ENCODE measurements at places on chromosomes 1 and 21.

- no peak for DNase-seq
These were observed 18.3 kb downstream of the SPSB1 start for GRCh38 chr1:9311029-9311428.

DNA sequence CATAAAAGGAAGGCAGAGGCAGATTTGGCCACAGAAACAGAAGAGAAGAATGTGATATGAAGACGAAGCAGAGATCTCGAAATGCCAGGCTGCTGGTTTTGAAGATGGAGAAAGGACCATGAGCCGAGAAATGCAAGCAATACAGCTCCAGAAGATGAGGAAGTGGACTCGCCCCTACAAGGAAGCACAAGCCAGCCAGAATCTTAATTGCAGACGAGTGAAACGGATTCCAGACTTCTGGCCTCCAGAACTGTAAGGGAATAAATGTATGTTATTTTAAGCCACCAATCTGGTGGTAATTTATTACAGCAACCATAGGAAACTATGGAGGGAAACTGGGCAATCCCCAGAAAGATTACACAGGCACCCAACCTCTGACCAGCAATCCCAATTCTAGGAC is 24.1 kb downstream of the TARBP1 start:
- no peak for DNase-seq

DNA sequence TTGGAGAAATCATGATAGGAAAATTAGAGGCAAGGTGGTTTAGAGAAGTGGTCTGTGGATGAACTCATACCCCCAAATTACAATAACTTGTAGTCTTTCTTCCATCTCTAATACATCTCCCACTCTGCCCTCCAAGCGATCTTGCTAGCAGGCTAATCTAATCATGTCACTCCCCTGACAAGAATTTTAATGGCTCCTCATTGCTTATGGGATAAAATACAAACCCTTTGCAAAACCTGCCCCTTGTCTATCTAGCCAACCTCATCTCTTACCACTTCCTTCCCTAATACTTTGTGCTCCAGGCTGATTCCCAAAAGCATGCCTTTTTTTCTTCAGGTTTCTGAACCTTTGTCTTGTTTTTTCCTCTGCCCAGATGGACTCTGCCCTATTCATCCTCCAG is 71.3 kb upstream of the LRRN2 start:
- DNase-seq: no peak

- DNase-seq: no peak
These were observed 234.4 kb downstream of the LTN1 start for GRCh38 chr21:28758042-28758882.

DNA sequence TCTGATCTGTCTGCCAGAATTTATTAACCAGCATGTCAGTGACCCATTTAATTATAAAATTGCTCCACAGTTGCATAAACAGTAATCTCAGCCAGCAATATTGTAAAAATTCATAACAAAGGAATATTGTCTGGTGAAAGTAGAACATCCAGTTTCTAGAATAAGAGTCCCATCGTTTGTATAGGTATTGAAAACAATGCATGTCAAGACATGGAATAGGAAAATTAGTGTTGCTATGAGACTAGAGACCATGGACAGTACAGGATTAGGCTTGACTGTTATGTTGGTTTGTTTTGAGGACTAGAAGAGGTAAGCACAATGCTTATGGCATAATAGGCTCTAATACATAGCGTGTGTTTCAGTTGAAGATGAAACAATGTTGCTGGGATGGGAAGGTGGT is 37.1 kb downstream of the ATF6 start:
- no peak for DNase-seq

DNA sequence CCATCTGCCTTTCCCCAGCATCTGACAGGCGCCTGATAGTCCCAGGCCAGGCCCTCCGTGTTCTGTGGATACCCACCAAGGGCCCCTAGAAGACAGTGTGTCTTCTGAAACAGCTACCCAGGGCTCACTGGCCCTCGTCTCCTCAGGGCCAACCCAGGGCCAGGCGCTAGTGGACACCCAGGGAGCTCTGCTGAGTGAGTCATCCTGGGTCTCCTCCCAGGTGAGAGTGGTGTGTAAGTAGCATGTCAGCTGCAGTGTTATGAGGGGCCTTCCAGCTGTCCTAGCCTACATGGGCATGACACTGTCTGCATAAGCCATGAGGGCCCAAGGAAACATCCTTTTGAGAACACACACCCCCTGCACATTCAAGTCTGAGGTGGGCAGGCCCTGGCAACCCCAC is 36.7 kb downstream of the CHD5 start:
- DNase-seq: no peak

GRCh38 chr1:90550626-90551406 is 166.3 kb downstream of the BARHL2 start:
- peak; percentile 5 for DNase-seq

DNA sequence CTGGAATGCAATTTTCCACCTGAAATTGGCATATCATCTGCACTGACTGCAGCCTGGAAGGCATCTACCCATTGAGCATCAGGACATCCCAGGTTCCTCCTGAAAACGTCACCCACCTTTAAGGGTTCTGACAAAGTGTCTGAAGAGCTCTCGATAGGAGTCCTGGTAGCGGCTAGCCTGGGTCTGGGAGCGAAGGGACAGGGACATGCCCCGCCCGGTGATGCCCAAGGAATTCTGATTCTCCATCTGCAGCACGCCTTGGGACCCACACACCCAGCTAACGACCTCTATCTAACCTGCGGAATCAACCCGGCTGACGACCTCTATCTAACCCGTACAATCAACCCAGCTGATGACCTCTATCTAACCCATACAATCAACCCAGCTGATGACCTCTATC is 13.3 kb upstream of the CCDC27 start:
- no peak for DNase-seq

- no peak for DNase-seq
These were observed 31.5 kb downstream of the WNT2B start for GRCh38 chr1:112540226-112540794.

- peak; percentile 1 for DNase-seq
These were observed 68.5 kb downstream of the GPR88 start for GRCh38 chr1:100606438-100606837.

DNA sequence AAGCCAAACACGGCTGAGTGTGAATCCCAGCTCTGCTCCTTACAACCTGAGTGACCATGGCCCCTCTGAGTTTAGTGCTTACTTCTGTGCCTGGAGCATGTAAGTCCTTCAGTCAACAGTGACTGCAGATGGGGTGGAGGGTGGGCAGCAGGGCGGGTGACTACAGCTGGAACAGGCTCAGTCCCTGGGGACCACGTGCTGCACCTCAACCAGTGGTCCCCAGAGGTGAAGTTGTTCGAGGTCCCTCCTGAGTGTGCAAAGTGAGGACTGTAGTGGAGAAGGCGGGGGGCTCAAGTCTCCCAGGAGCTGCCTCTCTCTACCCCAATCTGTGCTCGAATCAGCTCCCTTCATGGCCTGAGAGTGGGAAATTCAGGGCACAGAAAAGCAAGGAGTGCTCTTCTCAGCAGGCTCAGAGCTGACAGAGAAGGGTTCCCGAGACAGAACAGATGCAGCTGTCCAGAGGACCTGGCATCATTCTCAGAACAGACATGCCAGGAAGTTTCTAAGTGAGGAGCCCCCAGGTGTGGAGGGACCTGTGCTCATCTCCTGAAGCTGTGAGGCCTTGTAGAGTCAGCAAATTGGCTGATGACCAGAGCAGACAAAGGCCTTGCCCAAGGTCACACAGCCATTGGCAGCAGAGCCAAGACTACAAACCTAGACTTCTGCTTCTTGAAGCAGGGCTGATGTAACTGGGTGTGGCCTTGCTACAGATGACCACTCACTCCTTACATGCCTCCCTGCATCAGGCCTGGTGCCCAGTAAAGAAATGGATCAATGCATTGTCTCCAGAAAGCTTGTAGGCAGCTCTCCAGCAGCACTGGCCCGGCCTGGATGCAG is 61.7 kb upstream of the EDN2 start:
- DNase-seq: no peak

GRCh38 chr1:160800645-160801408 is 4.9 kb downstream of the LY9 start:
- no peak for DNase-seq

DNA sequence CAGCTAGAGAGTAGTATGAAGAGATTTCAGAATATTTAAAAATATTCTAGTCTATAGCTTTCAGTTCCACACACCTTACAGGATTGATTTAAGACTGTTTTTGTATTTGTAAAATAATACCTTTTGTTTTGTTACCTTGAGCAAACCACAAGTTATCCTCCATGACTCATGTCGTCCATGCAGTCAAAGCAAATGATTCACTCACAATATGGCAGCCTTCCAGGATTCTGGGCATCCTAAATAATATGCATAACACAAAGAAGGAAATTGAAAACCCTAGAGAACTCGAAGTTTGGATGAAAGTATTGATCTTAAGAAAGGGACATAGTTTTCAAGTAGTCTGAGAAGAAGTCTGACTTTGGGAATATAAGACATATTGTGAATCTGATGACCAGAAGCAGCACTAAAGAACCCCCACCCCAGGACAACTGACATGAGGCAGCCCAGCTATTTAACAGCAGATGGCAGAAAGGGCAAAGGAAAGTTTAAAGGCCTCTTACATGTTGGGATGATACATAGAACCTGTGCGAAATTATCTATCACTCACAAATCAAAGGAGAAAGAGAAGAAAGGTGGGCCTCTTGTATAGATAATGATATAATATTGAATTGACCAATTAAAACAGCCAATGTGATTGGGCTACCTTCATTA is 857.9 kb downstream of the BRINP3 start:
- peak; percentile 41 for DNase-seq

- DNase-seq: no peak
These were observed 41.3 kb downstream of the LRRC71 start for GRCh38 chr1:156961709-156962108.

DNA sequence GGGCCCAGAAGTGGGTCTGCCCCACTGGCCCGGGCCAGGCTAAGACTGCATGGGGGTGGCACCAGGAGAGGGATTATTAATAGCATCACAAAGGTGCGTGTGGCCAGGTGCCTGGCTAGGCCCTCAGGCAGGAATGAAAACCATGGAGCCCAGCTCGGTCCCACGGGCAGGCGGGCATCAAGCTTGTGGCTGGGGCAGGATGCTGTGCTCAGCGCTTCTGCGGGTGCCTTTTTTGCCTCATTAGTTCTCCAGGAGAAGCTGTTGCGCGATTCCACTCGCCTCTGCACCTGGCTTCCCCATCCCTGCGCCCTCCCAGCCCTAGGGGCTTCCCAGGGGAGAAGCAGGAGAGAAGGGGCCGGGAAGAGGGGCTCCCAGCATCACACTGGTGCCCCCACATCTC is 39.3 kb downstream of the CITED4 start:
- no peak for DNase-seq

DNA sequence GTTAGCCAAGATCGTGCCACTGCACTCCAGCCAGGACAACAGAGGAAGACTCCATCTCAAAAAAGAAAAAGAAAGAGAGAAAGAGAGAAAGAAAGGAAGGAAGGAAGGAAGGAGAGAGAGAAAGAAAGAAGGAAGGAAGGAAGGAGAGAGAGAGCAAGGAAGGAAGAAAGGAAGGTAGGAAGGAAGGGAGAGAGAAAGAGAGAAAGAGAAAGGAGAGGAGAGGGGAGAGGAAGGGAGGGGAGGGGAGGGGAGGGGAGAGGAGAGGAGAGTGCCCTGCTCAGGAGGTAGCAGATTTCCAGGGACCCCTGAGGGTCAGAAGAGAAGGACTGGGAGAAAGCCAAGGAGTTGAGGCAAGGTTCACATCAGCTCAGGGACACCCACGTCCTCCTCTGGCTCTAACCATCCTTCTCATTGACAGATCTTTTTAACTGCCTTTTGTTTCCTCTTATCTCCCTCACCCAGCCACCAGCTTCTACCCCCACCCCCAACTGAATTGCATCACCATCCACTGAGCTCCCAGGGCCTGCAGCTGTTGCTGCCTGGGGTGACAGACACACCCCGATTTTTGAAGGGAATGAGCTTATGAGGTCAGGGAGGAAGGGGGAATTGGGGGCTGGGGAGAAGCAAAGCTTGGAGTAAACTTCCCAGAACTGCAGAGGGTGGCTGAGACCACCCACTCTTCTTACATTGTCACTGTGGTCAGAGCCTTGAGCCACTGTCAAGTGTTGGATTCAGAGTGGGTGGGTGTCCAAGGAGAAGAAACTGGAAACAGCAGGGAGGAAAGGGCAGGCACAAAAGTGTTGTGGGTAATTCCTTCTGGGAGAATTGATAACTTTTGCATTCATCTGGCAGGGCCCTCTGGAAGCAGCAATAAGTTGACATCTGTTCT is 91.6 kb downstream of the GLUL start:
- no peak for DNase-seq

DNA sequence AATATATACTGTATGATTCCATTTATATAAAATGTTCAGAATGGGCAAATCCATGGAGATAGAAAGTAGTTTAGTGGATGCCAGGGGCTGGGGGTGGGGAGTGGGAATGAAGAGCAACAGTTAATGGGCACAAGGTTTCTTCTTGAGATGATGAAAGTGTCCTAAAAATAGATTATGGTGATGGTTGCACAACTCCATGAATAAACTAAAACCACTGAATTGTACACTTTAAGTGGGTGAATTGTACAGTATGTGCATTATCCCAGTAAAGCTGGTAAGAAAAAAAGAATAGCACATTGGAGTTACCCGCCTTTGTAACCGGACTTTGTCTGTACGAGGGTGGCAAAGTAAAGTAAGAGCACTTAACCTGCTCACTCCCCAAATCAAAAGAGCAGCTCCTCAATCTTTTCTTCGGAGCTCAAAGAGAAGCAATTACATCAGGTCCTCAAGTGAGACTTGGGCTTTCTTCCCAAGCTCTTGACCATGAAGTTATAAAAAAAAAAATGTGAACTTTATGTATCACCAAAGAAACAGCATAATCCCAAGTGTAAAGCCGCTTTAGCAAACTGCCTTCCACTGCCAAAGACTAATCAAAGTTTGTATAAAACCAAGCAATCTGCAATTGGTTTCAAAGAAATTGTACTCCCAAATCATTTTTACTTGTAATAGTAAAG is 32.1 kb downstream of the ALDH9A1 start:
- DNase-seq: no peak

DNA sequence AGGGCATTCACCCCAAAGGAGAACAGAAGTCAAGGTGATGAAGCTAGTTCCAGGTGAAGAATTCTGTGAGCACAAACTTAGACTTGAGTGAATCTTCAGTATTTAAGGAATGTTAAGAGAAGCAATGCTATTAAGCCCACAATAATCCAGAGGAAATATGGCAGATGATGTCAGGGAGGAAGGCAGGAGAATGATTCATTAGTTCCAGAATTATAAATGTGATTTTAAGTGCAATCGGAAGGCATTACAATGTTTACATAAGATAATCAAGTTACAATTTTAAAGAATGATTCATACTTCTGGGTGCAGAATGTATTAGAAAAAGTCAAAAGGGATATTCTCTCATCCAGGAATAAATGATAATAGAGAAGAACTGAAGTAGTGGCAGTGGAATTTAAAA is 545.2 kb upstream of the BRINP3 start:
- DNase-seq: no peak

DNA sequence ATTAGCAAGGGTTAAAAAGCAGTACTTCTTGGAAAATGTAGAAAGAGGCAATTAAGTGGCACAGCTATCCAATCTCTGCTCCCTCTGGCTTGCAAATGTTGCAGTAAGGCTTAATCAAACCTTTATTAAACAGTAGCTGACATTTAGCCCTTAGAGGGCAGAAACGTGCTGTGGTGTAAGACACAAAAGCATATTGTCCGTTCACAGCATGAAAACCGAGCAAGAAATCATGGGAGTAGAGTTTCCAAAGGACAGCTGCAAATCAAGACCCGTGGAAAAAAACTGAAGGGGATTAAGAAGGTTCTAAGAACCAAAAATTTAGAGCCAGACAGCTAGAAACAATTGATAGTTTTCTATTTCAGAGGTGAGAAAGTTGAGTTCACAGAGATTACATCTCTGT is 13.1 kb downstream of the ZP4 start:
- no peak for DNase-seq

GRCh38 chr1:1614204-1614953 is 921 bp upstream of the MIB2 start:
- no peak for DNase-seq

Measured in NCI-H2081 (cell line).